ENCODE measurements at places on chromosomes 1 and 21.
A peak's percentile ranks its signal among the peaks of the same experiment; 100 is the strongest.

- DNase-seq, result peak; percentile 4
Measured at GRCh38 chr21:41961282-41961701, 7.5 kb upstream of the C2CD2 start.

DNA sequence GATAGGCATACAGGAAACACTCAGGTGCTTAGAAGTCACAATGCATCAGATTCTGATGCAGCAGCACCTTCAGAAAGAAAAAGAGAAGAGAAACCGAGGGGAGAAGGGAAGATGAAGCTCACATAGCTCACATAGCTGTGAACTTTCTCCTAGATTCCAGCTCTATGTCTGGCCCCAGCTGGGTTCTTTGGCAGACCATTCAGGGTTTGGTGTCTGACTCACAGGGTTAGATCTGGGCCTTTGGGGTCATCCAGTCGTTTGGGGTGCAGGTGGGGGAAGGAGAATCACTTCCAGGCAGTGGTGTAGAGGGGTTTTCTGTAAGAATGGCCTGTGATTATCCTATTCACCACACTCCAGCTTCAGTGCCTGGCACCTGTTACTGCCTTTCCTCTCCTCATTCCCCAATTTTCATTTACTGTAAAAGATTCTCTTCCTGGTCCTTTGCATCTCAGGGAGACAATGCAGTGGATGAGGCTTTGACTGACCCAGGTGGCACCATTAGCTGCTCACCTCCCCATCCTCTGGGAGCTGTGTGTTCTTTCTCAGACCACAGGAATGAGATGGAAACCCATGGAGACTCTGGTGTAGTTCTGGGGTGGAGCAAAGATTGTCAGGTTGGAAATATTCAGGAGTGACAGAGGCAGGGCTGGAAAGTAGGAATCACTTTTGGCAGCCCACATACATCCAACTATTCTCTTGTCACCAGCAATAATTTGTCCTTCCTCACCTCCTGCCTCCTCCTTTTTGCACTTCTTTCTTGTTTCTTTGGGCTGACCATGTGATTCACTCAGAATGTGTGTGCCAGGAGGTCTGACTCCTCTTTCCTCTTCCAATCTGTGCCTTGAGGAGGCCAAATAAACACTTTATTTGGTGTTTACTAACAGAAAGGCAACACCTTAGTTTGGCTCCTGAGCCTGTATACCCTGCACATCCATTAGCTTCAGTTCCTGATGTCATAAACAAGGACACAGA is 103.3 kb downstream of the PAPPA2 start:
- DNase-seq, result peak; percentile 55

GRCh38 chr1:53693339-53693738 is 45.6 kb downstream of the GLIS1 start:
- no peak for DNase-seq

GRCh38 chr21:24045775-24046215 is 1561.5 kb downstream of the MRPL39 start:
- peak; percentile 78 for DNase-seq

- DNase-seq, result peak; percentile 88
Measured at GRCh38 chr1:61337981-61338848, 255.9 kb downstream of the NFIA start.

DNA sequence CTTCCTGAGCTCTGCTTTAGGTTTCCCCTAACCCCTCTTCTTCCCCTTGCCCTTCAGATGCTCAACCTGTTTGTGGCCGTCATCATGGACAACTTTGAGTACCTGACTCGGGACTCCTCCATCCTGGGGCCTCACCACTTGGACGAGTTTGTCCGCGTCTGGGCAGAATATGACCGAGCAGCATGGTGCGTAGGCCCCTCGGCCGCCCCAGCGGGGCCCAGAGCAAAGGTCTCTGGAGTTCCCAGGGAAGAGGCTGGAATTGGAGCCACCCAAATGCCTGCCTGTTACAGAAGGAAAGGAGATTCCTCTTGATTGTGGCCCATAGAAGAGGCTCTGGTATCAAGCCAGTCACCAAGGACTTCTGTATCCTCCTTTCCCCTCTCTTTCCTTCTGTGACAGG is 285.5 kb downstream of the ZNF648 start:
- no peak for DNase-seq

DNA sequence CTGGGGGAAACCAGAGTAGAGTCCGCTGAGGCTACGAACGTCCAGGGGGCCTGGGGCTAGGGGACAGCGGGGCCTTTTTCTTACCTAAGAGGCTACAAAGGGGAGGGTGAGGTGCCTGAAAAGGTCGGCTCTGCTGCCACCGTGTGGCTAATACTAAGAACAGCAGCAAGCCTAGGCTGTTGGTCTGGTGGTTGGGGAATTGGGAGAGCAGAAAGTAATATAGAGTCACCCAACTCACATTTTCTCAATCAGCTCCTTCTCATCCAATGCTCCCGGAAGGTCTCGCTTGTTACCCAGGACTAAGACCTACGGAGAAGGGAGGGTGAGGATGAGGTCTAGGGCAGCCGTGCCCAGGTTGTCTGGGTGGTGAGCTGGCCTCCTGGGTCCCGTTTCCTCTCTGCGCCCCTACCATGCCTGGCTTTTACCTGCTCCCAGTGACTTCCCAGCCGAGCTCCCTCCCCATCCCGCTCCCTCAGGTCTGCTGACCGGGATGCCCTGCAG is 9.3 kb downstream of the ARL8A start:
- peak; percentile 67 for DNase-seq

- DNase-seq, result no peak
Measured at GRCh38 chr1:1039145-1039910, 19.4 kb downstream of the AGRN start.

DNA sequence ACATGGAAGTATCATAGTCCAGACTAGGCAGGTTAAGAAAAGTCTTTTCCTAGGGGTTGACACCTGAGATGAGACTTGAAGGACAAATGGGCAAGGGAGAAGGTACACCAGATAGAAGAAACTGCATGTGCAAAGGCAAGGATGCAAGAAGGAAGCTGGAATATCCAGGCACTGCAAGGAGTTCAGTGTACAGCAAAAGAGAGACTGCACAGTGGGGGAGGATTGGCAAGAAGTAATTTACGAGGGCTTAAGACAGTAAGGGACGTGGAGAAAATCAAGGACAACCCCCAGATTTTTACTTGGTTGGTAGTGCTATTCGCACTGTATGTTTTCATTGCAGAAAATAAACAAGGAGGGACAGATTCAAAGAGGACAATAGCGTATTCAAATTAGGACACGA is 58.5 kb downstream of the DNM3 start:
- no peak for DNase-seq

- DNase-seq, result no peak
Measured at GRCh38 chr1:44050261-44050660, 19.0 kb upstream of the SLC6A9 start.

All from fibroblast of the aortic adventitia (primary cell).